CD4-positive, CD25-positive, alpha-beta regulatory T cell (primary cell): ENCODE measurements at places on chromosomes 7 and 10. TPM values are rescaled to one million over a fixed set of nuclear protein-coding genes. Genes with fewer than 3 reads are reported as not detected.

The SPDYE5 gene
- polyA plus RNA-seq: not detected

The ZKSCAN1 gene
- 27.7 TPM for polyA plus RNA-seq

The ATP6V0A4 gene
- polyA plus RNA-seq: not detected

The PHKG1 gene
- 0.41 TPM for polyA plus RNA-seq

The IFIT1B gene
- polyA plus RNA-seq: 0.08 TPM

The ADAM12 gene
- polyA plus RNA-seq: 1.5 TPM

The PIK3AP1 gene
- 1.9 TPM for polyA plus RNA-seq

The ERVW-1 gene
- polyA plus RNA-seq: not detected

The SEMA3E gene
- not detected for polyA plus RNA-seq

The ARL3 gene
- 2.9 TPM for polyA plus RNA-seq

The GIMAP8 gene
- polyA plus RNA-seq: 15.1 TPM

The TSPAN33 gene
- polyA plus RNA-seq: 0.96 TPM

The ABHD11 gene
- 14.5 TPM for polyA plus RNA-seq

The FLNC gene
- not detected for polyA plus RNA-seq

The SFTPA1 gene
- polyA plus RNA-seq: not detected

The NXPH1 gene
- not detected for polyA plus RNA-seq

The GIMAP6 gene
- polyA plus RNA-seq: 134 TPM

The LARP4B gene
- polyA plus RNA-seq: 24.2 TPM

The LRRC17 gene
- polyA plus RNA-seq: 0.32 TPM

The CC2D2B gene
- not detected for polyA plus RNA-seq

The ACBD7 gene
- polyA plus RNA-seq: 0.25 TPM

The ACTR3C gene
- polyA plus RNA-seq: 5.0 TPM

The GRM3 gene
- polyA plus RNA-seq: not detected

The TMEM209 gene
- 47.8 TPM for polyA plus RNA-seq

The TMEM139 gene
- polyA plus RNA-seq: 1.2 TPM

The LRRD1 gene
- polyA plus RNA-seq: not detected
